NCI-H2029 treated with DMSO at 0.1 percent for 48 hours (cell line): ENCODE measurements at places on chromosomes 12 and 14.

GRCh38 chr12:42706321-42706720 is 116.8 kb upstream of the PRICKLE1 start:
- no peak for DNase-seq

GRCh38 chr12:89765959-89766824 is 57.6 kb upstream of the ATP2B1 start:
- DNase-seq, result no peak

DNA sequence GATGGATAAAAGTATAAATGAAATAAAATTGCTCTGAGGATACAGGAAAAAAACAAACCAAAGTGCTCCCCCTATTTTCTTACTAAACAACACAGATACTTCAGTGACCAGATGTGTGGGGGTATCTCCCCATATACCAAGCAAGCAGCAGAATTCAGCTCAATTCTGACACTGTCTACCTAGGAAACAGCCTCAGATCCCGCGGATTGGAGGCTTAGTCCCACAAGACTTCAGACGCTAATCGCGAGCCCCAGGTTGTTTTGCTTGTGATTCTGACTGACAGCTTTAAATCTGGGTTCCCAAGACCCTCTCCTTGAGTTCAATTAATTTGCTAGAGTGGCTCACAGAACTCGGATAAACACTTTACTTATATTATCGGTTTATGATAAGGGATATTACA is 17.3 kb downstream of the NFKBIA start:
- no peak for DNase-seq

GRCh38 chr12:6285063-6285477 is 25.4 kb upstream of the PLEKHG6 start:
- peak; percentile 86 for DNase-seq
